Dorsolateral prefrontal cortex (tissue), 122 donors: ENCODE measurements at places on chromosomes 1 and 21. TPM values are rescaled to one million over a fixed set of nuclear protein-coding genes. Genes with fewer than 3 reads are reported as not detected.

Gene RIPPLY3
- total RNA-seq, result not detected

Gene C1orf141
- 0.55 TPM for total RNA-seq

GRCh38 chr21:28640326-28640725 lies 352.4 kb downstream of the LTN1 start:
- no peak for DNase-seq

DNA sequence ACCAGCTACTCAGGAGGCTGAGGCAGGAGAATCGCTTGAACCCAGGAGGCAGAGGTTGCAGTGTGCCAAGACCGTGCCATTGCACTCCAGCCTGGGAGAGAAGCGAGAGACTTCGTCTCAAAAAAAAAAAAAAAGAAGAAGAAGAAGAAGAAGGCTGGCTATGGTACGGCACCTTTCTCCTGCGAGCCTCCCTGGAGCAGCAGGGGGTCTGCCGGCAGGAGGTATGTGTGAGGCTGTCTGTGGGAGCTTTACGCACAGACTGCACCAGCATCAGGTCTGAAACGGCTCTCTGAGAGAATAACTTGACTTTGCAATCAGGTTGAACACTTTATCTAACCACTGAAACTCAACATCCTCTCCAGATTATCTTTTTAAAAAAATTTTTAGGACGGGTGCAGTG lies 44.9 kb downstream of the CLSTN1 start:
- no peak for DNase-seq

DNA sequence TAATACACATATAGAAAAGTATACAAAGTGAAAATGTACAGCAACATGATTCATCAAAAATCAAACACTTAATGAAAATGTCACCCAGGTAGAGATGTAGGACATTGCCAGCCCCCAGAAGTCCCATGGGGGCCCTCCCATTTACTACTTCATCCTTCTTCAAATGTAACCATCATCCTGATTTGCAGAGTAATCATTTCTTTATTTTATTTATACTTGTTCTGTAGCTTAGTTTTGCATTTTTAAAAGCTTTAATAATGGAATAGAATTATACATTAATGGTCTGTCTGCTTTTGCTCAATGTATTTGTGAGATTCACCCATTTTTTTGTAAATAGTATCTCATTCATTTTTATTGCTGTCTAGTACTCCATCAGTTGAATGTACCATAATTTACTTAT lies 96.8 kb upstream of the CD55 start:
- no peak for DNase-seq
